B cell (primary cell): ENCODE measurements at places on chromosomes 16 and 17. TPM values are rescaled to one million over a fixed set of nuclear protein-coding genes. Genes with fewer than 3 reads are reported as not detected.

The TP53TG3F gene
- not detected in 2 replicates for total RNA-seq

DNA sequence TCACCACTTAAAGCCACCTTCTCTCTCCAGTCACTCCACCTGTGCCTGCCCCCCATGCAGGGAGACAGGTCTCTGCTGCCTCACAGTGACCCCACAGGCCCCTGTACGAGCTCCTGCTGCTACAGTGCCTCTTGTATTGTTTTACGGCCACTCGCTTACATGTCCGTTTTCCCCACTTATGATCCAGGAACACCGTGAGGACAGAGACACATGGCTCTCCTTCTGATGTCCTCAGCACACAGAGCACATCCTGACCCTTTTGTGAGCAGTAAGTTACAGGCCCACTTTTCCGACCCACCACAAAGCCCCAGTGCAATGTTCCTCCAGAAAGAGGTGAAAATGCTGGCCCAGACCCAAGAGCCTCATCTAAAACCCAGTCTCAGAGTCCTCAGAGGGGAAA lies 84.8 kb upstream of the GNAO1 start:
- no peaks in the 10 kb centered on the region for H3K4me1 ChIP-seq
- no peak for DNase-seq
- no peaks in the 10 kb centered on the region for H3K36me3 ChIP-seq
- no peak overlapping the region for H3K27ac ChIP-seq
- no peaks in the 10 kb centered on the region for H3K27me3 ChIP-seq

DNA sequence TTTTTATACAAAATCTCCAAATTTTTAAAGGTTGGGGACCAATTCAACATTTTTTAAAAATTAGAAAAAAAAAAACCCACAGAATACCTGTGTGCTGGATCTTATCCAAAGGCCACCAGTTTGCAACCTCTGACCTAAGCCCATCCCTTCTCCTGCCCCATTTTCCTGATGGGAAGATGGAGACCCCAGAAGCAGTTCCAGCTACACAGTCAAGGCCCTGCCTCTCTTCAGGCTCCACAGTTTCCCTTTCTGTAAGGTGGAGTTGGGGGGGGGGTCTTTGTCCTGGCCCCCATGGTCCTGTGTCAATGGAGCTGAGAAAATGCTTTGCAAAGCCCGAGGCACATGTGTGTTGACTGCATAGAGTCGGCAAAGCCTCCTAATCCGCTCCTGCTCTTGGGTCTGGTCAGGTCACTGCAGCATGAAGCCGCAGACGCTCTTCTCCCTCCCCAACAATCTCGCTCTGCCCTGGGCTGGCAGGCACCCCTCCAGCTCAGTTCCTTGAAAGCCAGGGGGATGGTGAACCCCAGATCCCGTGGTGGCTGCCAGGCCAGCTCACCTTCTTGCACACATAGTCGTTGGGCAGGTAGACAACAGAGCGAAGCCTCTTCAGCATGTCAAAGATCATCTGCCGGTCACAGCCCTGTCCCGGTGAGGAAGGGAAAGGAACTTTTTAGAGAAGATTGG lies 70.0 kb downstream of the CNGB1 start:
- H3K27me3 ChIP-seq, result no peaks in the 10 kb centered on the region
- no peak for DNase-seq
- H3K4me1 ChIP-seq, result no peaks in the 10 kb centered on the region
- H3K36me3 ChIP-seq, result no peaks in the 10 kb centered on the region

DNA sequence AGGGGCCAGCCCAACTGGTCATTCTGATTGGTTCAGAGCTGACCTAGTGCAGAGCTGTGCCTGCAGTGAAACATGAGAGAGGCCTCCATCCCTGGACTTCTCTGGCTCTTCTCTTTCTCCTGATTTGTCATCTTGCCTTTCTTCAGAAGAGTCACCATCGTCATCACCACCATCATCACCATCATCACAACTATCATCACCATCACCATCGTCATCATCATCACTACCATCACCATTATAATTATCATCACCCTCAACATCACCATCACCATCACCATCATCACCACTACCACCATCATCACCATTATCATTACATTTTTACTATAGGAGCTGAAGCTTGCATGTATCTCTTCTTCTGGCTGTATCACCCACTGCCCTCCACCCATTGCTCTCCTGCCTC lies 94.5 kb upstream of the FAM20A start:
- H3K36me3 ChIP-seq, result no peaks in the 10 kb centered on the region
- no peak overlapping the region for H3K27ac ChIP-seq
- no peak for DNase-seq
- no peak overlapping the region for H3K4me3 ChIP-seq

DNA sequence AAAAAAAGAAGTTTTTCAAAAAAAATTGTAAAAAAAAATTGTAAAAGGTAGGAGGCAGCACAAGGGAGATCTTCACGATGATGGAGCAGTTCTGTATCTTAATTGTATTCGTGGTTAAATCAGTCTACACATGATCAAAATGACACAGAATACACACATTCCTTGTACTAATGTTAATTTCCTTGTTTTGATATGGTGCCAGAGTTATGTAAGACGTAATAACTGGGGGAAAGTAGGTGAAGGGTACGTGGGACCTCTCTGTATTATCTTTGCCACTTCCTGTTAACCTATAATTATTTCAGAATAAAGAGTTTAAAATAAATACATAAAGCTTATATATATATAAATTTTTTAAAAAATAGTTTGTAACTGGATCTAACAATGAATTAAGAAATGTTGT lies 36.8 kb downstream of the HELZ start:
- no peak overlapping the region for H3K27ac ChIP-seq
- no peak overlapping the region for H3K4me3 ChIP-seq
- no peak for DNase-seq
- H3K4me1 ChIP-seq, result no peaks in the 10 kb centered on the region
- no peaks in the 10 kb centered on the region for H3K27me3 ChIP-seq
- H3K36me3 ChIP-seq, result peaks cover 1% of the 10 kb centered on the region

DNA sequence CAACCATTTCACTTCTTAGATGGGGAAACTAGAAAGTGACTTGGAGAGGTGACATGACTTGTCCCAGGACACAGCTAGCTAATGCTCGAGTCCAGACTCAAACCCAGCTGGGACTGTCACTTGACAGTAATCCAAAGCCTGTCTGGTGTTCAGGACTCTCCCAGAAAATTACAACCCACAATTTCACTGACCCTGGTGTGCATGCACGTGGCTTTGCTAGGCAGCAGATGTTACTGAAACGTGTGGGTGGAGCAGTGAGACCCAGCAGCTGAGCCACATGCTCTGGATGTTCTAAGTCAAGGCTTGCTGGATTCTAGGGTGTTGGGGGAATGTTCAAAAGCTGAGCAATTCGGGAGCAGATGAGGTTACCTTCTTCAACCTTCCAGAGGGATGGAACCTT lies 364.6 kb downstream of the GRIN2A start:
- no peak for DNase-seq
- no peaks in the 10 kb centered on the region for H3K4me1 ChIP-seq
- no peaks in the 10 kb centered on the region for H3K27me3 ChIP-seq
- H3K27ac ChIP-seq, result no peak overlapping the region
- no peaks in the 10 kb centered on the region for H3K36me3 ChIP-seq

GRCh38 chr16:49353680-49354079 lies 19.9 kb upstream of the C16orf78 start:
- DNase-seq, result no peak
- H3K4me3 ChIP-seq, result no peak overlapping the region
- H3K27me3 ChIP-seq, result no peaks in the 10 kb centered on the region
- H3K36me3 ChIP-seq, result no peaks in the 10 kb centered on the region

DNA sequence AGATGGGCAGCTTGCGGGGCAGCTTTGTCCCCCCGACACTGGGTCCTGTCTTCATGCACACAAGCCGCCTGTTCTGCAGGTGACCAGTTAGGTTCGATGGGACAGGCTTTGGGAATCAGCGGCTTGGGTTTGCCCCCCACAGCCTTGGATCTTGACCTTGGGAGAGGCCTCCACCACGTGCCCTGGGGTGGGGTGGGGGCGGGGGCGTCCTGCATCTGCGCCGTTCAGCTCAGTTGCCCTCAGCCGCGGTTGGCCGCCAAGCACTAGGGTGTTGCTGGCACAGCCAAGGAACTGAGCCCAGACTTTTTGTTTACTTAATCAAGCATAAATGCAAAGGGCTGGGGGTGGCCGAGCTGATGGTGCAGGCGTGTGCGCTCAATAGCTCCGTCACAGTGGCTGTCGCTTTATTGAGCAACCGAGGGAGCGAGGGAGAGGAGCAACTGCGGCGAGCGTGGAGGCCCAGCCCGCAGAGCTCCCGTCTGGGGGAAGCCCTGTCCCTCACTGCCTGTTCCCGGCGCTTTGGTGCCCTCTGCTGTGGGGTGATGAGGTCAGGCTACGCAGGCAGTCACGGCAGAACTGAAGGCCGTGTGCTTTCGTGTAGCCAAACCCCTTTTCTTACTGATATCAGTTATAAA lies 33.9 kb downstream of the JPH3 start:
- H3K27ac ChIP-seq, result peak overlapping the region; percentile 26
- no peaks in the 10 kb centered on the region for H3K36me3 ChIP-seq
- peaks cover 7% of the 10 kb centered on the region for H3K27me3 ChIP-seq

DNA sequence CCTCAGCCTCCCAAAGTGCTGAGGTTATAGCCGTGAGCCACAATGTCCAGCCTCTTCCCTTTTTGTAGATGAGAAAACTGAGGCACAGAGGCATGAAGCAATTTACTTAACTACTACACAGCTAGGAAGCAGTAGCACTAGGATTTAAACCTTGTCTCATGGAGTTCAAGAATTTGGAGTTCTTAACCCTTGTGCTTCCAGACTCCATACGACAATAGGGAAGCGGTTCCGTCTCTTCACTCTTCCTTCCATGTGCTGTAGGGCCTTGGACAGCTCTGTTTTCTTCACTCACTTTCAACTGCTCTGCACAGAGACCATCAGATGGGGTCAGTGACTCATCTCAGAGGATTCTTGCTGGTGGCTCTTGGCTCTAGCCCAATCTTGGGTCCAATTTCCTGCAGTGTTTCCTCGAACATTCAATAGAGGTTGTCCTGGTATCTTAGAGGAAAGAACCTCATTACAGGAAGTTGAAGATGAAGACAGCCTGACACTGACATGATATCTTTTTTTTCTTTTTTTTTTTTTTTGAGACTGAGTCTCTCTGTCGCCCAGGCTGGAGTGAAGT lies 19.3 kb downstream of the ITGAL start:
- H3K36me3 ChIP-seq, result peaks cover 70% of the 10 kb centered on the region
- H3K4me1 ChIP-seq, result no peaks in the 10 kb centered on the region
- H3K27ac ChIP-seq, result no peak overlapping the region
- no peak for DNase-seq
- no peak overlapping the region for H3K4me3 ChIP-seq
